ENCODE measurements at places on chromosomes 5 and 9. TPM values are rescaled to one million over a fixed set of nuclear protein-coding genes. Genes with fewer than 3 reads are reported as not detected.

PCDHGA12 gene
- 4.7 TPM for total RNA-seq

RUSC2 gene
- total RNA-seq = 10.3 TPM

SLC6A19 gene
- not detected for total RNA-seq

CRHBP gene
- total RNA-seq = not detected

CDKN2A gene
- 18.5 TPM for total RNA-seq

GBGT1 gene
- total RNA-seq = 3.2 TPM

Measured in airway epithelial cell (primary cell).